SK-MEL-5 (cell line): ENCODE measurements at places on chromosomes 3 and 15. TPM values are rescaled to one million over a fixed set of nuclear protein-coding genes. Genes with fewer than 3 reads are reported as not detected.

DNA sequence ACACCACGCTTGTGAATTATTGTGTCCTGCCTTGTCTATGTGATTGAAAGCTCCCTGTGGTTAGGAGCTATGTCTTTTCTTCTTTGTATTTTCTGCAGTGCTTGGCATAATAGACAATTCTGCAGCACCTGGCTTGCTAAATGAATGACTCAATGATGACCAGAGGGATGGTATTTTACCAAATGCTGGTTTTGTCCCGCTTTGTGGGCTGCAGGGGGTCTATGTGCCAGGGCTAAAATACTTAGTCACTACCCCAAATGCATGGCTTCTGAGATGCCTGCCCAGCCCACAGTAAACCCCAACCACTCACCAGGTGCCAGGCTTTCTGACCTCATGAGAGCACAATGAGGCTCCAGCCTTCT is 50.9 kb downstream of the BOC start:
- no peak for DNase-seq

DNA sequence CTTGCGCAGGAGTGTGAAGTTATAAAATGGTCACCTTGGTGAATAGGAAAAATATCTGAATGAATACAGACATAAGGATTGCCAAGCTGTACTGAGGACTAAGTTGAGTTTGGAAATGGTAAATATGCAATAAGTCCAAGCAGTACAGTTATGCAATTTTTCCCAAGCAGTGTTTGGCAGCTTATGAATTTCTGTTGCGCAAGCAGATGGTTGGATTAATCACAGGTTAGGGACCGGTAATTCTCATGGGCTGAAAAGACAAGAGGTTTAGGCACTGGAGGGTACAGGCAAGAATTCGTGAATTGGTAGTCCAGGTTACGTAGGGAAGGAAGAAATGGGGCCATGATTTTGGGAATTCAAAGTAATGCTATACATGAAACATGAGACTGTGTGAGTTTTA is 210.3 kb downstream of the RAP2B start:
- DNase-seq, result no peak

DNA sequence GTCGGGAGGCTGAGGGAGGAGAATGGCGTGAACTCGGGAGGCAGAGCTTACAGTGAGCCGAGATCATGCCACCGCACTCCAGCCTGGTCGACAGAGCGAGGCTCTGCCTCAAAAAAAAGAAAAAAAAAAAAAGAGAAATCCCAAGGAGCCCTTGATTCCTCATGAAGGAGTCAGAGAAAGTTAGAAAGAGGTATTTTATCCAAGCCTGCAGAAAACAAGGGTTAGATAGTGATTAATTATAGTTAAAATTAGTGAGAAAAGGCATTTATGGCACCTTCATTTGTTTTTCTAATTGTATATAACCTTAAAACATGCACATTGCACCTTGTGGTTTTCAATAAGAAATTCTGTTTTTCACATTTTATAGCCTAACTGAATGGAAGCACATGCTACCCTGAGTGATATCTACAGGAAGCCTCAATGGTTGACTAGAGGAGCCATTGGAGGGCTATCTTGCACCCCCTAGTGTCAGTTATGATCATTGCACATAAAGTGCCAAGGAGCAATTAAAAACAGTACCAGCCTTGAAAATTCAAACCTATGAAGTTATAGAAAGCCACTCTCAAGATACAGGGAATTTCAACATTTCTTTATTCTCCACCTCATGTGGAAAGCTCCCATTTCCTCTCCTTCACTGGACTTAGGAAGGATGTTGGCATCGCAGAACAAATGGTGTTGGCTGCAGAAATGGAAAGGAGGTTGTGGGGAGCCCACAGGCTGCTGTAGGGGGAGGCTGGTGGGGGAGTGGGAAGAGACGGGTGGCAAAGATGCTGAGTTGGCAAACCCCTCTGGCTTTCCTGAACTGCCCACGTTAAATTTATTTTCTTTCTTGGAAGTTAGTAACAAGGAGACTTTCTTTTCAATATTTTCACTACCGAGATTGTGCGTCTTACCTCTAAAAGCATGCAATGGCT is 48.5 kb downstream of the ITGA11 start:
- DNase-seq, result peak; percentile 73

- DNase-seq, result no peak
Measured at GRCh38 chr3:39255503-39256325, 24.1 kb downstream of the CX3CR1 start.

GRCh38 chr15:74470631-74471395 is 9.9 kb upstream of the UBL7 start:
- DNase-seq, result no peak

DNA sequence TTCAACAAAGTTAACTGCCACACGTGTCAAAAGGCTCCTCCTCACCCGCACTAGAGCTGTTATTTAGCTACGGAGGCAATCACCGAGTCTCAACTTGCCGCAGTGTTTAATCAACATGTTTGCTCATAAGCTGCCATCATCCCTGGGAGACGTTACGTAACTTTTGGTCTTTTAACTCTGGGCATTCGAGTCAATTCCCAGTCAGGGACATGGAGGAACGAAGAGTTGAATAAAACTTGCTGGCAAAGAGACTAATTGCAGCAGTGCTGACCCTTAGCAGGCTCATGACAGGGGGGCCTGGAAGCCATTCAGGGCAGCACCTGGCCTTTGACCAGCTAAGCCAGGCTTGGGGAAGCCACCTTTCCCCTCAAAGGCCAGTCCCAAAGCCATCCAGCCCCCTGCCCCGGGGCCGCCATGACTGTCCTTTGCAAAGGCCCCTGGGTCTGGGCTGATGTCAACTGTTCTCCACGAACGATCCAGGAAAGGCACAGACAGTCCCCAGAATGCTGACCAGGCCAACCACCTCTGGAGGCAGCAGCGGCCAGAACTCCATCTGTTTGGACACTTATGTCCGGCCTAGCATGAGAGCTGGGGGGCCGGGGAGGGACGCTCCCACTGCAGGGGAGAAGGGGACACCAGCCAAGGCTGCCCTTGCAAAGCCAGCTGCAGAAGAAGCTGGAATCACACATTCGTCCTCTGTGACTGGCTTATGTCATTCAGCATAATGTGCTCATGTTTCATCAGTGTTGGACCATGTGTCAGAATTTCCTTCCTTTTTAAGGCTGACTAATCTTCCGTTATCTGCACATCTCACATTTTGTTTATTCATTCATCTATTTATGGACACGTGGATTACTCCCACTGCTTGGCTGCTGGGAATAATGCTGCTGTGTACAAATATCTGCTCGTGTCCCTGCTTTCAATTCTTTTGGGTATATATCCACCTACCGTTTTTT is 43.7 kb downstream of the PCSK6 start:
- DNase-seq, result no peak

GRCh38 chr3:108973019-108973418 is 19.3 kb upstream of the GUCA1C start:
- no peak for DNase-seq

DNA sequence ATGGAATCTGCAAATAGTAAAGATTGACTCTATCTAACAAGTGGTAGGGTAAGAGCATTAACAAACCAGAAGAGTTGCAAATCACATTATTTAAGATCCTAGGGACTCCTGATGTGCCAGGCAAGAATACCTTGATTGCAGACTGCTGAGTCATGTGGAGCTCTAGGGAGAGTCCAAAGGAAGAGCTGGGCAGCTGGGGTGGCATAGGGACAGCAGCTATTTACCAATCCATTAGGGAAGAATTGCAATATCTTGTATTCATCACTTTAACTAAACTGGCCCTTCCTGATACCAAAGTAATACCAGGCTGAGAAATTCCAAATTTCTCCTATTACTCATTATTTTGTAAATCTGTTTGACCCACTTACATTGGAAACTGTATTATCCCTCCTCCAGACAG is 52.2 kb upstream of the ACP3 start:
- DNase-seq, result no peak

SLC9C1 gene
- total RNA-seq, result 0.11 and 0.64 TPM in 2 replicates
